ENCODE measurements at places on chromosomes 6 and 20.
A peak's percentile ranks its signal among the peaks of the same experiment; 100 is the strongest.

- DNase-seq, result no peak
Measured at GRCh38 chr20:15491575-15491974, 1081.7 kb downstream of the KIF16B start.

GRCh38 chr20:13857304-13857703, 72.5 kb downstream of the NDUFAF5 start:
- peak; percentile 30 for DNase-seq

DNA sequence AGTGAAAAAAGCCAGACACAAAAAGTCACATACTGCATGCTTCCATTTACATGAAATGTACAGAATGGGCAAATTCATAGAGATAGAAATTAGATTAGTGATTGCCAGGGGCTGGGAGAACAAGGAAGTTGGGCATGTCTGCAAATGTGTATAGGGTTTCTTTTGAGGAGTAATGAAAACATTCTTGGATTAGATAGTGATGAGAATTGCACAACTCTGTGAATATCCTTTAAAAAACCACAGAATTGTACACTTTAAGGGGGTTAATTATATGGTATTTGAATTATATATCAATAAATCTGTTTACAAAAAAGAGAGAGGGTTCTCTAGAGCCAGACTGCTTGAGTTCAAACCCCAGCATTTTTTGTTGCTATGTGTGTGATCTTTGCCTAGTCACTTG, 188.1 kb downstream of the CDC5L start:
- DNase-seq, result peak; percentile 53

DNA sequence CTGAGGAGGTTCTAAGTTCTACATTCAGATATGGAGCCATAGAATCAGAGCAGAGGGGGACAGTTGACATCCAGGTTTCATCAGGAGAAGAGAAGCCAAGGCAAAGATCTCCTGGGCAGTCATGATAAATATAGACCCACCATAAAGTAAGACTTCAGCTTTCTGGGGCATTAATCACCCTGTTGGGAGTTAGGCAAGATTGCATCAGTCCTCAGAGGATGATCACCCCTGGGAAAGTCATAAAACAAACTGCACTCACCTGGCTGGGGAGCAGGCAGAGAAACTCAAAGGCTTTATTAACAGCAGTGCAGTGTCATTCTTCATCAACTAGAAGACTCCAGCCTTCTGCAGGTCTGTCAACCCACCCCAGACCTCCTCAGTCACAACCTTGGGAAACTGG, 301.3 kb upstream of the JARID2 start:
- peak; percentile 38 for DNase-seq

GRCh38 chr6:132684272-132684671, 25.3 kb upstream of the TAAR1 start:
- peak; percentile 30 for DNase-seq

GRCh38 chr6:15970517-15970916, 158.4 kb upstream of the MYLIP start:
- DNase-seq, result no peak

- no peak for DNase-seq
Measured at GRCh38 chr6:166464068-166465002, 81.6 kb upstream of the MPC1 start.

DNA sequence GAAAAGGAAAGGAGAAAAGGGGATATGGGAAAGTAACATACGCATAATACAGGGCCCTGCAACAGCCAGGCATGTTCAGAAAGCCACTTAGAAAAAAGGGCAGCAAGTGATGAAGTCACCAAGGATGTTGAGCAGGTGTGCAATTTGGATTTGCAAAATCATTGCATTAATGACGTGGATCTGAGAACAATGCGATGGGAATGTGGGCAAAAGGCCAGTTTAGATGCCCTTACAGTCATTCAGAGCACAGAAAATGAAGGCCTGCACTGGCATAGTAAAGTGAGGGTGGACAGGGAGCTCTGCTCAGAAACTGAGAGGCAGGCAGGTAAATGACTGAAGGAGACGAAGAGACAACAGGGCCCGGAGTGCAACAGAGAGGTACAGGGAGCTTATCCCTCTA, 123.7 kb upstream of the NHSL1 start:
- DNase-seq, result no peak

GRCh38 chr6:113819169-113819830, 37.8 kb upstream of the MARCKS start:
- no peak for DNase-seq

GRCh38 chr6:43936476-43936875, 166.5 kb downstream of the VEGFA start:
- DNase-seq, result peak; percentile 16

DNA sequence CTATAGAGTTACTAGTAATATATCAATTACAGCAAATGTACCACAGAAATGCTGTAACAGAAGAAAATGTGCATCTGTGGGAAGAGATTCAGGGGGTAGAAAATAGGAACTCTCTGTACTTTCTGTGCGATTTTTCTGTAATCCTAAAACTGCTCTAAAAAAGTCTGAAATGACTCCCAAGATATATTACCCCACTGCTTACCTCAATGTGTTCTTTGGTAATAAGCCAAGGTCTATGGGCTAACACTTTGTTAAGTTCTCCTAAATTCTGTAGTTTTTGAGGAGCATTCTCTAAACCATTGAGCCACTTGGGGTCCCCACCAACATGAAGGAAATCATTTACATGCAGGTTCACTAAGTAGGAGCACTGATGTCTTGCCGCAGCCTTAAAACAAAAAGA, 94.4 kb downstream of the SESN1 start:
- DNase-seq, result no peak

DNA sequence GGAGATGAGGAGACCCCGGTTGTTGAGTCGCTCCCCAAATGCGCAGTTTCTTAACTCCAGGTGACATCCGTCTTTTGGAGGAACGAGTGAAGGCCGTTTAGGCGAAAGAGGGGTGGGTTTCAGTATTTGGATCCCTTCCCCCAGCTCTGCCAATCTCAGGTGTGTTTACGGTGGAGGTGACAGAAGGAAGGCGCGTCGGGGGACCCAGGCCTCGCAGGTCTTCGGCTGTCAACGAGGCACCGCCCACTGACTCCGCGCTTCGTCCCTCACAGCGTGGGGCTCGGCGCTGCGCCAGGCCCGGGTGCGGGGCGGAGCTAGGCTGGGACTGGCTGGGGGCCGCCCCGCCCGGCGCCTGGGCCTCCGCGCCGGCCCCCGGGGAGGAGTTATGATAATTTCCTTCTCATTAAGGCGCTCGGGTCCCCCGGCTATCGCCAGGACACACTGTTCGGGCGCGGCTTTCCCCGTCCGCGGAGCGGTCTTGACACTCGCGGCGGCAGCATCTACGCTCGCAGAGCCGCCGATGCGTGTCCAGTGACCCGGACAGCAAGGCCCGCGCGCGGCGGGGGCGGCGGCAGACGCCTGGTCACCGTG, at the start of gene TFAP2C:
TFAP2C (plus strand) TSS at position 434 of the 591 bp plus-strand sequence. CDS start 239 bp downstream, outside the sequence.
- DNase-seq, result peak; percentile 90

DNA sequence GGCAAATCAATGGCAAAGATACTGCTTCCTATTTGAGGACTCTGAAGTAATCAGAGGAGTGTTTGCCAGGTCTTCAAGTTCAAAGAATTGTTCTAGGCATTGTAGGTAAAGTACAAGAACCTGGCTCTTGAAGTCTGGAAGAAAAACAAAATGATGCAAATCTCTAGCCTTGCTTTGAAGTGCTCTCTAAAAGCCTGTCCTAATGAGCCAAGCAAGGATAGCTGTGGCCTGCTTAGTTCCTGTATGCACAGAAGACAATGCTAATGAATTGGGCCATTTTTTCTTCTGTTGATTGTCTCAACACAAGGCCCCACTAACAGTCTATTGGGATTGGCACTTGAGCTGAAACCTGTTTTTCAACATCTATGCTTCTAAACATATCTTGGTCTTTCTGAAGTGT, 165.0 kb upstream of the POU3F2 start:
- no peak for DNase-seq

DNA sequence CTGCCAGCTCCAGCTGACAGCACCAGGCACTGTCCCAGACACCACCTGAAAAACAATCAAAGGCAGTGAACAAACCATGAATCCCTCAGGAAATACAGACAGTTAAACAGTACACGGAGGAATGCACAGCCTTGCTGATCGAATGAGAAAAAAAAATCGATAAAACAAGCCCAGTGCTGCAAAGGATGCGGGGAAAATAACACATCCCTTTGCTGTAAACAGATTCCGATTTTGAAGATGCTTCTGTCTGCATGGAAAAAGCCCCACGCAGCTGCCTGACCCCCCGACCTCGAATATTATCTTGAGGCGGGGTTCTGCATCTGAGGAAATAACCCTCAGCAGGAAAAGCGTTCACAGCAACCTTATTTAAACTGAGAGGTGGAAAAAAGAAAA, 43.9 kb downstream of the RBM38 start:
- no peak for DNase-seq

DNA sequence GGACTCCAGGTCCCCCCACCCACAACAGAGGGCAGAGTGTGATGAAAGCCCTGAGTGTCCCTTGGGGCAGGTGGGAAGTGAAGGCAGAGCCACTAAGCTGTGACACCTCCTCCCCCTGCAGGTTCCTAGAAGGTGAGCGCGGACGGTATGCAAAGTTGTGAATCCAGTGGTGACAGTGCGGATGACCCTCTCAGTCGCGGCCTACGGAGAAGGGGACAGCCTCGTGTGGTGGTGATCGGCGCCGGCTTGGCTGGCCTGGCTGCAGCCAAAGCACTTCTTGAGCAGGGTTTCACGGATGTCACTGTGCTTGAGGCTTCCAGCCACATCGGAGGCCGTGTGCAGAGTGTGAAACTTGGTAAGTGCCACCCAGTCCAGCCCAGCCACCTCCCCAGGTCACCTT, 159.6 kb upstream of the RNF24 start:
- DNase-seq, result no peak

- DNase-seq, result no peak
Measured at GRCh38 chr6:29487660-29488059, at the start of gene MAS1L. Gene MAS1L, minus strand, starts transcription at chr6:29487956. Its CDS starts 54 bp downstream, at chr6:29487902.

GRCh38 chr6:79440598-79440997, 96.6 kb downstream of the LCA5 start:
- DNase-seq, result no peak

GRCh38 chr20:61950641-61951071, 115.0 kb downstream of the TAF4 start:
- DNase-seq, result no peak

DNA sequence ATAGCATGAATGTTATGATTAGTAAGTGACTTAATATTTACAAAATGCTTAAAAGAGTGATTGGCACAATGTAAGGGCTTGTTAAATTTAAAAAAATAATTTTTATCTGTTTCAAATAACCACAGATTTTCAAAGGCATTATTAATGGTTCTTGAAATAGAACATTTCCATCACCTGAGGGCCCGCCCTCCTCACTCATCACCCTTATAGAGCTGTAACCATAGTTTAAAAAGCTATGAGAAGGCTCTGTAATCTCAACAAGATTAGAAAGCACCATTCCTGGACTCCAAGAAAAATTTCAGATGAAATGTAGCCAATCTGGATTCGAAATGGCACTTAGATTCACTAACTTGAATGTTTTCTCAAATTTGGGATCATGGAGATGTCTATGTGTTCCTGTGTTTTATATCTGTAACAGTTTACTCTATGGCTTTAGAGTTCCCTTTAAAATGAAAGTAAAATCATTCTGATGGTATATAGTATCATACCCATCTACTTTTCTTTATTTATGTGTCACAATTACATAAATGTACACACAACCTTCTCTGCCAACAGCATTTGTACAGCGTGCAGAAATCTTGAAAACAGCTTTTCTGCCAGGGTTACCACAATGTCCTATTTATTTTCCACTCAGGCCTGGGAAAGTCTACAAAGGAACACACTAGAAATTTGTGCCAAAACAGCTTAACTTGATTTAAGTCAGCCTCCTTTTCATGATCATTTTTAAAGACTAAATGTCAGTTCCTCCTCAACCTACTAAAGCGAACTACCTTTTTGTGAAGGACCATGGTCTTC, 207.7 kb downstream of the TBX18 start:
- no peak for DNase-seq

GRCh38 chr6:127458817-127459216, 372 bp downstream of the KIAA0408 start:
- DNase-seq, result peak; percentile 86

GRCh38 chr6:4487538-4487937, 288.7 kb upstream of the CDYL start:
- peak; percentile 27 for DNase-seq

GRCh38 chr20:39873286-39873685, 815.8 kb downstream of the MAFB start:
- no peak for DNase-seq

DNA sequence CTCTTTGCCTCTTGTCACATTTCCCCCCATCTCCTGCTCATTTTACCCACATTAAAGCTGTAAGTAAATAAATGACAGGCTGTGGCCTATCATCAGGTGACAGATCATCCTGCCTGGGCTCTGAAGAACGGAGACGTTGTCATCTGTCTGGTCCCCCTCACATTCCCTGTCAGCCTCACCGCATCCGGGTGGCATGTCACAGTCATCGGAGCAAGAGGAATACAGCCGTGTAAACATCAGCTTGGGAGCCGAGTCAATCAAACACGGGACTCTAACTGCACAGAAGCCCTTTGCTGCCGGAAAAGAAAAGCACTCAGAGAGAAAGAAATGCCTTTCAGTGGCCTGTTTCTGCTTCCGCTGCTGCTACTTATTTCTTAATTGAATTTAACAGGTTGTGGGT, 371.9 kb upstream of the ID4 start:
- no peak for DNase-seq

DNA sequence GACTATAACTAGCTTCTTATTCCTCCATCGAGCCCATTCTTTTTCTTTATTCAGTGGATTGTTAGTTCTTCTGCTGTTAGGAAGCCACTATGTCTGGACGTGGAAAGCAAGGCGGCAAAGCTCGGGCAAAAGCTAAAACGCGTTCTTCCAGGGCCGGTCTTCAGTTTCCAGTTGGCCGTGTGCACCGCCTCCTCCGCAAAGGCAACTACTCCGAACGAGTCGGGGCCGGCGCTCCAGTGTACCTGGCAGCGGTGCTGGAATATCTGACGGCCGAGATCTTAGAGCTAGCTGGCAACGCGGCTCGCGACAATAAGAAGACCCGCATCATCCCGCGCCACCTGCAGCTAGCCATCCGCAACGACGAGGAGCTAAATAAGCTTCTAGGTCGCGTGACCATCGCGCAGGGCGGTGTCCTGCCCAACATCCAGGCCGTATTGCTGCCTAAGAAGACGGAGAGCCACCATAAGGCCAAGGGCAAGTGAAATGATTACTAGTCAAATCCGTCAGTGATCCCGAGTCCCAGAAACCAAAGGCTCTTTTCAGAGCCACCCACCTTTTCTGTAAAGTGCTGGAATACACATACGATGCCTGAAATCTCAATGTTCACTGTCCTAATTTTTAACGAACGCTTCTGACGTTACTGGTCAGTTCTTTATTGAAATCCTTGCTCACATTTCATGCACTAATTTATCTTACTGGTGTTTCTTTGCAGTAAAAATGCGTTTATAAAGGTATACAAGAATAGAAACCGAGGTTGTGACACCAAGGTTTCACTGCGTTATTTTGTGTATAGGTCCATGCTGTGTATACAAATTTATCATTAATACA, 129.9 kb downstream of the HFE start:
- peak; percentile 92 for DNase-seq
